Stimulated activated CD4-positive, alpha-beta T cell treated with anti-CD3 and anti-CD28 coated beads, Interleukin-15, amount 100 ng/mL, for 1 hour (primary cell): ENCODE measurements at places on chromosomes 7 and 10.

GRCh38 chr7:116843378-116843777, 19.0 kb upstream of the CAPZA2 start:
- no peak for DNase-seq

- DNase-seq, result no peak
These were observed 357.6 kb downstream of the SFMBT2 start for GRCh38 chr10:7053195-7053594.

- DNase-seq, result no peak
These were observed 34.5 kb downstream of the ASB13 start for GRCh38 chr10:5631936-5632335.

- DNase-seq, result peak; percentile 10
These were observed 30.2 kb upstream of the ANKRD2 start for GRCh38 chr10:97542169-97543024.

- no peak for DNase-seq
These were observed 241.7 kb upstream of the NEBL start for GRCh38 chr10:21138769-21139340.

DNA sequence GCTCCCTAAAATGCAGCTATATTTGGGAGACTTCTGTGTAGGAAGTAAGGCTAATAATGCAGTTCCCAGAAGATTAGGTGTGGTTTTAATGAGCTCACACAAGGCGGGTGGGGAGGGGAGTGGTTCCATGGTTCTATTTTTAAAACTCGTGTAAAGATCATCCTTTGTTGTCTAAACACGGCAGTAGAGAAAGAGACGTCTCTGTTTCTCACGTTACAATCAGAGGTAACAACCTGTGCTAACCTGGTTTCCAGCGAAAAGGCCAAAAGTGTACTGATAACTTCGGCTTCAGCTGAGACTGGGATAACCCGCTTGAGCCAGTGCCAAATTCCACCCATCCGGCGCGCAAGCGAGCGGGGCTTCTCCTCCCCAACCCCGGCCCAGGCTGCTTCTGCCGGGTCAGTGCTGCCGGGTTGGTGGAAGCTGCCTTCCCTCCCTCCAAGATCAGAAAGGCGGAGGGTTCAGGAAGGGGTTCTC, 2.5 kb upstream of the MAP3K8 start:
- no peak for DNase-seq

DNA sequence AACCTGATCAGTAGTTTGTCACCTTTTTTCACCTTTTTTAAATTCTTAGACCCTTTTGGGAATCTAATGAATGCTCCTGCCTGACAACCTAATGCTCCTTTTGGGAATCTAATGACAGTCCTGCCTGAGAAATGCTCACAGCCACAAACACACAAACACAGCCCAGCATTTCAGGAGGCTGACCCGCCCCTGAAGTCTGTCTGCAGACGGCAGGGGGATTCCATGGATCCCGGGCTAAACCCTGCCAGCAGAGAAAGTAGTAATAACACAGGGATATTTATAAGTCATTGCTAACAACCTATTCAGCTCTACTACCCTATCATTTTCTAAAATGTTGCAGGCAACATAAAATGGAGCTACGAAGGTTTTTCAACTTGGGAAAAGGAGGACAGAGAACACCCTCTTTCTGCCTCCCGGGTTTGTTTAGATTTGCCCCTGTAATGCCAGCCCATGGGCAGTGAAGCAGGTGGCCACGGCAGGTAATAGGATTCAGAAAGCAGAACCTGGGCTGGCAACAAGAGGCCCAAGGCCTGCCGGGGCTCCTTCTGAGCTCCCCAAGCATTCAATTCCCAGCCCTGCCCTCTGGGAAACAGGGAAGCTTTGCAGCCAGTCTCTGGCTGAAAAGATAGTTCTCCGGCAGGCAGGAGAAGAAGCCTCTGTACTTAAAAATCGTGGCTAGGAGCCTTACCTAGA, 65.2 kb downstream of the CREB3L2 start:
- DNase-seq, result no peak

DNA sequence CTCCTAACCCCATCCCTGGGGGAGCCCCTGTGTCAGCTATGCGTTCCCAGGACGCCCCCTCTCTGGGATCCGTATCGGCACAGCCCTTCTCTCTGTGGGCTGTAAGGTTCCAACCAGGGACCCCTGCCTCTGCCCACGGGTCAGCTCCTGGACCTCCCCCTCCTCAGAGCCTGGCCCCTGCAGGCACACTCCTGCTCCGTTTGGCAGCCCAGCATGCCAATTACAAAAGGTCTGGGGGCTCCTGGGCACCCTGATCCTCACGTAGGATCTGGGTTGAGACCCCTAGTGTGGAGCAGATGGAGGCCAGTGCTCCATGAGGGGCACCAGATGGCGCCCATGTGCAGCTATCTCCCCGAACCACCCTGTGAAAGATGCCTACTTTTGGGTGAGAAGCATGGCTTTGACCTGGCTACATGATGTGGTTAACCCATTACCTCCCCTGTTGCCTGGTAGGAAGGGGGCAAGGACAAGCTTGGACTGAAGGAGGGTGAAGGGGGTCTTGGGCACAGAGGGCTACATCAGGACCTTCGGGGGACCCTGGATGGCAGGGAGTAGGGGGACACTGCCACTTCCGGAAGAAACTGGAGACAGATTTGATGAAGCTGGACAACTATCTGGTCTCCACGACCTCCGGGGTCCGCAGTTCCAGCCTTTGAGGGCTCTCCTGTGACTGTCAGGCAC, 9.0 kb downstream of the TACR2 start:
- DNase-seq, result no peak

DNA sequence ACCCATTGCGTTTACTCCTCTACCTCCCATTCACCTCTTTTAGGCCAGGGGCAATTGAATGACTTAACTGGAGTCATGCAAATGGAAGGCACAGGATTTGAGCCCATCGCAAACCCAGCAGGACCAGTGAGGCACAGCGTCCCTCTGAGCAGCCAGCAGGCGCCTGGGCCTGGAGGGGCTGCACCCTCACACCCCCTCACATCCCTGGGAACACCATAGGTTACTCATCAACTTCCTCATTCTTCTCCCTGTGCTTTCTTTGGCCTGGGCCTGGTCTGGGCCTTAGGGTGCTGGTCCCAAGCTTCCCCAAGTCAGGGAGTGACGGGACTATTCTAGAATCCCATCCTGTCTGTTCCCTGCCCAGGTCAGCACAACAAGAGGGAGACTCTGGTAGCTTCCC, 169.4 kb upstream of the EEPD1 start:
- no peak for DNase-seq

GRCh38 chr7:23346316-23346715, 47.2 kb downstream of the MALSU1 start:
- no peak for DNase-seq

GRCh38 chr7:124444696-124445480, 320.7 kb downstream of the GPR37 start:
- no peak for DNase-seq
